ENCODE measurements at places on chromosomes 5 and 9.

GRCh38 chr9:135662758-135663450 is at the start of gene LCN9:
TSS of gene LCN9 (plus strand) at chr9:135663309. CDS start at chr9:135663322, 13 bp downstream.
- no peak for DNase-seq

DNA sequence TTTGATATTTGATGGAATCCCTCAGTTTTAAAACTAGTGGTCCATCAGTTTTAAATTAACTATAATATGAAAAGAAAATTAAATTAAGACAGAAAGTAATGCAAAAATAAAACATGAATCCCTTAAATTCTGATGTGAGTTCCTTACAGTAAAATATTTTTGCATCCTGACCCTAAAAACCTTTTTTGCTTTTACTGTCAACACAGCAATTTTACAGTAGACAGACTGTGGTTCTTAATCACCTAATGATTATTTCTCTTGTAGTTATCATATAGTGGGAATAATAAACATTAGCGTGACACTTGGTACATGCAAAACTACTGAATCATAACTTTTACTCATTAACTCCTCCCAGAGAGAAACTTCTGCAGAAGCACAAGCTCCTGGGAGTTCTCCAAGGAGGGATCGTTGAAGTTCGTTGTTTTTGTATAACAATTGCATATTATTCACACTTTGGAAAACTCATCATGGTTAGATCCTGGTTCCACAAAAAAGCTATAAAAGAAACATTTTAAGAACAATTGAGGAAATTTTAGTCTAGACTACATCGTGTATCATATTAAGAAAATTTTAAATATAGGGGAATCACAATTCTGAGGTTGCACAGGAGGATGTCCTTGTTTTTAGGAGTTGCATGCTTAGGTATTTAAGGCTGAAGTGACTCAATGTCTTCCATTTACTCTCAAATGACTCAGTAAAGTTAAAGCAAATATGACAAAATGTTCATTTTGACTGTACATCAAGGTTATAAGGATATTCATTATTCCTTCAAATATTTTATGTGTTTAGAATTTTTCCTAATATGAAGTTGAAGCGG is 88.2 kb upstream of the NIPAL4 start:
- DNase-seq = no peak

DNA sequence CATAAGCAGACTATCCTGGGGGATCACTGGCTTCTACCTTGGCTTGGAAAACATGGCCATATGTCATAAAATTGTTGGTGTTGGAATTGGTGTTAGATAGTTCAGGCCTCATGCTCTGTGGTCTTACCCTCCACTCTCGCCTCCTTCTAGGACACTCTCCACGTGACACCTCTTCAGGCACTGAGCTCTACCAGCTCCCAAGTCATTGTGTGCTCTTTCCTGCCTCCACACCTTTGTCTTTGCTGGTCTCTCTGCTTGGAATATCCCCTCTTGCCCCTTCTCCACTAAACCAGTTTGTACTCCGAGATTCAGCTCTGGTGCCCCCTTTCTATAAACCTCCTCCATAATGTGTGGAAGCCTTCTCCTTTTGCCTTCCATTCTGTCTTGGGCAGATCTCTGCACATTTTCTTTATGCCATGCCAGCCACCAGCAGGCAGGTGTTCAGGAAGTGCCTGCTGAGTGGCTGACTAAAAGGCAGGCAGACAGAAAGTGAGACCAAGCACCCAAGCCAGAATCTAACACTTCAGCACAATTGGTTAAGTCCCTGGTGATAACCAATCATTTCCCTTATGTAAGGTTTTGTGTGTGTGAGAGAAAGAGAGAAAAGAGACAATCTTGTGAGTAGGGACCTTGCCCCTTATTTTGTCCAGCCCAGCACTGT is 37.7 kb downstream of the SAR1B start:
- no peak for DNase-seq

DNA sequence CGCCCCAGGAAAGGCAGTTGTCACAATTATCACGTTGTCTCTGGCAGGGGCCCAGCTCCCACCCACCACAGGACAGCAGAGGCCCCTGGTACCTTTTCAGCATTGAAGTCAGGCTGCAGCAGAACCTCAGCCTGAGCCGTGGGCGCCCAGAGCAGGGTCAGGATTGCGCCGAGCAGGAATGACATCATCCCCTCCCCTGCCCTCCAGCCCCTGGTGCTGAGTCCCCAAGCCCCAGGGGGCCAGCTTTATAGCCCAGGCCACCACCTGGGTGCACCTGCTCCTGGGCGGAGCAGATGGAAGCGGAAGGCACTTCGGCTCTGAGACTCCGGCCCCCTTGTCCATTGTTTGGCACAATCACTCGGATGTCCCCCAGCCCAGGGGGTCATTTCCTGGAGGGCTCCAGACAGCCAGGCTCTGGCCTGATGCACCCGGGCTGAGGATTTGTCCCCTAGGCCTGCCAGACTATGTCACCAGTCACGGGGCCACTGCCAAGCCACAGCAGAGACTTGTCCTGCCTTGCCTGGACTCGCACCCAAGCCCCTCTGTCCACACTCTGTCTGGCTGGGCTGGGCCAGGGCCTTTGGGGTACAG is at the start of gene LCN15:
Gene LCN15, minus strand, starts transcription at position 218 of the 591 bp plus-strand sequence. Its CDS starts 30 bp downstream, at position 188.
- no peak for DNase-seq

DNA sequence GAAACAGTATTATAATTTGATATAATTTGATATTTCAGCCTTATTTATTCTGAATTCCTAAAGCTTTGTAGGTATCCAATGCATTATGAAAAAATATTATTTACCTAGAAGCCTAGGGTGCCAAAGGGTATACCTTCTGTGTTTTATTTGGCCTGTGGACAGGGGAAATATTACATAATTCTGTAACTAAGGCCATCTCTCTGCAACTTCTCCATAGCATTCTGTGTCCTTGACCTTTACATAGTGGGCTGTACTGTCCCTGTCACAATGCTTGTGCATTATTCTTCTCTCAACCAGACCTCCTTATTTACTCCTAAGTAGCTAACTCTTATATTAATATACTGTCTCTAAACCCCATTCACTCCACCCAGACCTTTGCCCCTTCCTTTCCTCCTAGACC is 57.0 kb upstream of the RANBP6 start:
- no peak for DNase-seq

- no peak for DNase-seq
Measured at GRCh38 chr9:112487799-112488340, 1.2 kb downstream of the KIAA1958 start.

DNA sequence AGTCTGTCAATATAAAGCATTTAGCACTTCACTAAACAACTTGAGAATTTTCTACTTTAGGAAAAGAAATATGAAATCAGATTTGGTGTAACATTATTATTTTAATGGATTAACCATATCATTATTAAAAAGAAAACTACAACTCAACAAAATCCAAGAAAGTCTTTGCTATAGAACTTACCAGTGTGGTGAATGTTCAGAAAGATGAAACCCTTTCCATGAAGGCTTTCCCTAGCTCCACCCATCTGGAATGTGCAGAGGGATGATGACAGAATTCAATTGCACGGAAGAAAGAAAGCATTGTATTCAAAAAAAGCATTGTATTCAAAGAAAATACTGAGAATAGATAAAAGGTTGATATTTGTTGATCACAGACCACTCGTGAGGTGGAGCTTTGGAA is 328.6 kb upstream of the NUDT12 start:
- no peak for DNase-seq

- no peak for DNase-seq
Measured at GRCh38 chr9:124011460-124012301, at the start of gene LHX2. TSS of gene LHX2 (plus strand) at chr9:124011768. CDS start at chr9:124012349, 581 bp downstream.

GRCh38 chr5:138711811-138712210 is 41.4 kb upstream of the CTNNA1 start:
- DNase-seq = no peak

DNA sequence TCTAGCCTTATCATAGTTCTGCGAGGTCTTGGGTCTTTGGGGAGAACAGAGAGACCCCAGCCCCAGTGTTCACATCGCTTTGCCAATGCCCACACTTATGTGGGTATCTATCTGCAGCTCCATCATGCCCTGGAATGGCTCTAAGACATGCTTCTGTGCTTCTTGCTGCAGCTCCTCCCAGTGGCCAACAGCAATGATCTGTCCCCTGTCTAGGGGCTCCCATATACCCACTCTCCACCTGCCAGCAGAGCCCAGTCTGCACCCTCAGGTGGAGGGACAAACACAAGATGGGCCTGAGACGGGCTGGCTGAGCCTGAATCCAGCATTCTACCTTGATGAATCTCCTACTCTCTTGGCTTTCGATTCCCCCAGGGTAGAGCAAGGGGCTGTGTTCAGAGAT is 14.6 kb upstream of the DAP start:
- DNase-seq = no peak

GRCh38 chr9:72396247-72397091 is 31.5 kb upstream of the ZFAND5 start:
- DNase-seq = no peak

DNA sequence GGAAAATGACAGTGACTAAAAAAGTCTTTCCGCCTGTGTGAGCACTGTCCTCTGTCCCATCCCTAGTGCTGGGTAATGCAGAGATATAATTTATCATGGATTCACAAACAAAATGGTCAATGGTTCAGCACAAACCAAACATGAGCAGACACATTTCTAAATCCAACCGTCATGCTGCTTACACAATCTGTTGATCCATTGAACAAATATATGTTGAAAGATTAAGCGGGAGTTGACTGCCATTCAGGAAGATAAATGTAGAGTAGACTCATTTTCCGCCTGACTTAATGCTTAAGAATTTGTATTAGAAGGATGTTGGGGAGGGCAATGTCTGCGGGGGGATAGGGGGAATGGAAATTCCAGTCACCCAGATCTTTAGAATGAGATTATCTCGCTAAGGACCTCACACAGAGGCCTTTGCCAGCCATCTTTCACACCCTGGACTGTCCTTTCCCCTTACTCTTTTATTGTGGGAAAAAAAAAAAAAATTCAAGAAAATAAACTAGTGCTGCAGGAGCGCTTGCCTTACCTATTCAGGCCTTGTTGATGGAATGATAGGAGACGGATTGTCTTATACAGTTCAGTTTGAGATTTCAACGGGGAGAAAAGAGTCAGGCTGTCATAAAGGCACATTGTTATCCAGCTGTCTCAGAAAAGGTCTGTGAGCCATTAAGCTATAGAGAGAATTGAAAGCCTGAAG is 153.7 kb downstream of the TLE1 start:
- DNase-seq = no peak

DNA sequence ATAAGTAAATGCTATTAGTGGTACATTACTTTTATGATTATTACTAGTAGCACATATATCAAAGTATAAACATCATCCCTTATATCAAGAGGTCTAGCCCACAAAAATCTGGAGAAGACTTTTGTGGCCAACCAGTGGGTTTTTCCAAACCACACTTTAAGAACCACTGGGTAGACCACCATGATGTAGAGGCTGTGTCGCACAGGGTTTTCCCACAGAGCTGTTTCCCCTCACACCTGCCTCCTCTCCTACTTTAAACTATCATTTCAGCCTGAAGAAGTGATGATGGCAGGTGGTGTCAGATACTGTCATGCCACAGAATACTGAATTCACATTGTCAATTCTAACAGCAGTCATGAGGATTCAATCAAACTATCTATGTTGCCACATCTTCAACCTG is 109.2 kb downstream of the FBXW11 start:
- no peak for DNase-seq

DNA sequence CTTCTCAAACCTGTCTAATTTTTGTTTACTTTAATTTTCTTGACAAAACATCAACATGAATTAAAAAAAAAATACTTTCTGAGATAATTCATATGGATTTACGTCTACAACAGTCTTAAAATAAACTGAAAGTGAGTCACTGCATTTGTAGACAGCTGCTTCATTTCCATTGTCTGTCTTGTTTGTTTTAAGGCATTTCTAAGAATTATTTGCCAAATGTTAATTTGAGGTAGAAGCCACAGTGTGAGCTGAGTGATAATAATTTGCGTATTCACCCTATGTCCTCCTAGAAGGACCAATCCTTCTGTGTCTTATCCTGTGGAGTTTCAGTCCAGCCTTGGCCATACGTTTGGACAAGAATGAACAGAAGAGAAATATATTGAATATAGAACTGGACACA is 174.5 kb downstream of the CFAP90 start:
- DNase-seq = no peak

- DNase-seq = no peak
Measured at GRCh38 chr5:174057206-174057605, 11.7 kb downstream of the NSG2 start.

GRCh38 chr5:37014321-37014720 is 137.8 kb downstream of the NIPBL start:
- no peak for DNase-seq
